ENCODE measurements at places on chromosomes 11 and 22.

- peaks cover 7% of the 10 kb centered on the region for H3K4me1 ChIP-seq
- H3K36me3 ChIP-seq = peaks cover 73% of the 10 kb centered on the region
- peak; percentile 78 for DNase-seq
Measured at GRCh38 chr11:66068154-66068821, 1.8 kb upstream of the PACS1 start.

- no peaks in the 10 kb centered on the region for H3K4me1 ChIP-seq
- H3K36me3 ChIP-seq = no peaks in the 10 kb centered on the region
- H3K4me3 ChIP-seq = no peak overlapping the region
- H3K27ac ChIP-seq = no peak overlapping the region
- DNase-seq = no peak
- no peaks in the 10 kb centered on the region for H3K27me3 ChIP-seq
Measured at GRCh38 chr22:48004038-48004437, 1241.6 kb downstream of the TBC1D22A start.

DNA sequence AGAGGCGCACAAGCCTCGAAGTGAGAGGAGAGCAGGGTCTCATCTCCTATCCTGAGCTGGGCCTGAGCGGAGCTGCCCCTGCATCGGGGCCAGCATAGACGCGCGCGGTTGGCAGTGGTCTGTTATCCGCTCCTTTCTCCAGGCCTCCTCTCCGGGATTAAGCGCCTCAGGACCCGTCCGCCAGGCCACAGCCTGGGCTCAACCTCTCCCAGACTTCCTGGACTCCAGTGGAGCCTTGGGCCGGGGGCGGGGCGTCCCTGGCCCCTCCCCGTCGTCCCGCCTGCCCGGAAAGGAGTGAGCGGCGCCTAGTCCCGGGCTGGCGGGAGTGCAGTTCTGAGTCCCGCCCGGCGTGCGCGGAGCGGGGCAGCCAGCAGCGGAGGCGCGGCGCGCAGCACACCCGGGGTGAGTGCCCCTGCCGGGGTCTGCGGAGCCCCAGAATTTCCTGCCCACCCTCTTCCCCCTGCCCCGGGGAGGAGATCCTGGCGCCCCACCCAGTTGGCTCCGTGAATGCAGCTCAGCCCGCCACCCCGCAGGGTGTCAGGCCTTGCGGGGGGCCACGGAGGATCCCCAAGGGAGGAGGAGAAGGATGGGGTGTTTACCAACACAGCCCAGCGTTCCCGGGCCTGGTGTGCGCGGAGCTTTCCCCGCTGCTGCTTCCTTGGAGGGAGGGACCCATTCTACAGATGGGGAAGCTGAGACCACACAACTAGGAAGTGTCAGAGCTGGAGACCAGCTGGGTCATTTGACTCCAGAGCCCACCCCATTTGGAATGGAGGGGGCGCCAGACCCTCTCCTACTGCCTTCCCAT lies at the start of gene TCIRG1:
Gene TCIRG1, plus strand, starts transcription at position 308 of the 808 bp plus-strand sequence. CDS start 2,247 bp downstream, outside the sequence.
- peak; percentile 35 for DNase-seq
- H3K27ac ChIP-seq = no peak within 1 kb of the TSS
- peaks cover 21% of the 10 kb centered on the region for H3K36me3 ChIP-seq
- H3K4me3 ChIP-seq = no peak within 1 kb of the TSS
- no peaks in the 10 kb centered on the region for H3K27me3 ChIP-seq
- peaks cover 13% of the 10 kb centered on the region for H3K4me1 ChIP-seq

- DNase-seq = no peak
- H3K4me1 ChIP-seq = peaks cover 2% of the 10 kb centered on the region
- H3K36me3 ChIP-seq = peaks cover 8% of the 10 kb centered on the region
- no peak overlapping the region for H3K27ac ChIP-seq
- no peak overlapping the region for H3K4me3 ChIP-seq
- no peaks in the 10 kb centered on the region for H3K27me3 ChIP-seq
Measured at GRCh38 chr11:1297576-1298473, 11.6 kb downstream of the TOLLIP start.
